CD14-positive monocyte (primary cell): ENCODE measurements at places on chromosomes 6 and 20. TPM values are rescaled to one million over a fixed set of nuclear protein-coding genes. Genes with fewer than 3 reads are reported as not detected.

VSTM2L gene
- not detected in 2 replicates for polyA plus RNA-seq

CRIP3 gene
- polyA plus RNA-seq: 1.2 TPM

DEFB119 gene
- polyA plus RNA-seq: not detected

TMC2 gene
- not detected in 2 replicates for polyA plus RNA-seq

BLOC1S5 gene
- 11.7 TPM for polyA plus RNA-seq

PRICKLE4 gene
- 0.88 and 0.98 TPM in 2 replicates for polyA plus RNA-seq

FGD2 gene
- 50.0 TPM for polyA plus RNA-seq

PPIL6 gene
- polyA plus RNA-seq: 0.14 TPM

SMIM8 gene
- 8.2 TPM for polyA plus RNA-seq

DCBLD1 gene
- polyA plus RNA-seq: 2.0 and 2.9 TPM in 2 replicates

RFX6 gene
- polyA plus RNA-seq: not detected

TP53TG5 gene
- polyA plus RNA-seq: not detected

SPATS1 gene
- polyA plus RNA-seq: not detected

STX11 gene
- polyA plus RNA-seq: 367 and 436 TPM in 2 replicates

C20orf96 gene
- polyA plus RNA-seq: 0.88 TPM

SMPD2 gene
- 9.5 TPM for polyA plus RNA-seq

COL11A2 gene
- not detected for polyA plus RNA-seq
